ENCODE measurements at places on chromosomes 12 and 14. TPM values are rescaled to one million over a fixed set of nuclear protein-coding genes. Genes with fewer than 3 reads are reported as not detected.

GLIPR1L1 gene
- not detected for polyA plus RNA-seq

BIN2 gene
- 3.9 TPM for polyA plus RNA-seq

LMNTD1 gene
- not detected for polyA plus RNA-seq

SERPINA10 gene
- 0.06 TPM for polyA plus RNA-seq

C14orf132 gene
- 30.9 TPM for polyA plus RNA-seq

TAPBPL gene
- polyA plus RNA-seq: 14.8 TPM

TSHR gene
- 0.17 TPM for polyA plus RNA-seq

DEPDC4 gene
- polyA plus RNA-seq: 4.6 TPM

TMEM119 gene
- polyA plus RNA-seq: 17.6 TPM

TMTC2 gene
- polyA plus RNA-seq: 37.4 TPM

SYCP3 gene
- polyA plus RNA-seq: 3.1 TPM

- DNase-seq: peak; percentile 47
These were observed 578 bp downstream of the DCAF5 start for GRCh38 chr14:69152181-69152901.

DNA sequence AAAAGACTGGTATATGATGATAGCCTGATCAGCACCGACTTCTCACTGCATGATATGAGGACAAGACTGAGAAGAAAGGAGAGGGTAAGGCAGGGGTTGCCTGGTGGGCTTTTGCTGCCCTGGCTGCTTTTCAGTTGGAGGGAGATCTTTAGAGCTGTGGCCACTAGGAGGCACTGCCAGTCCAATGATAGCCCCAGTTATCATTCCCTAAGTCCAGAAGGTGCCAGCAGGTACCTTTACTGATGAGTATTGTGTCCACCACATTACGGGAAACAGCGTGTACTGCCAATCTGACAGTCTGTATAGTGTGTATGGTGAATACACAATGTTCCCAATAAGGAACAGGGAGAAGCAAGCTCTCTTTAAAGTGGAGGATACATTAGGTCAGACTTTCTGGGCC is 55.8 kb upstream of the CCDC175 start:
- DNase-seq: no peak

- DNase-seq: no peak
These were observed 19.1 kb upstream of the LDHB start for GRCh38 chr12:21676776-21677175.

DNA sequence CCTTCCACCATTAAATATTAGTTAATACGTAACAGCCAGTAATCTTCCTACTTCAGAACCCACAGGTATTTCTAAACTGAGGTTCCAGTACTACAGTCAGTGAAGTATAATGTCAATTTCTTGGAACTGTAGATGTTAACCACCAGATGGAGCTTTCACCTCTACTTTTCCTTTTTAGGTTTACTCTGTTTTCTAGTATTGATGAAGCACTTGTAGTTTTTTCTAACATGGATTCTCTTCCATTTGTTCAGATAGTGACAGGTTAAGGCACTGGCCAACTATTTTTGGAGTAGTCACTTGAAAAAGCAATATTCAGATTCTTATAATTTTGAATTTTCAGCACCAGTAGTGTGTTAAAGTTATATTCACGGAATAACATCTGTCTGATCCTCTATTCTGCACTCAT is 4.6 kb upstream of the SEC23A start:
- no peak for DNase-seq

GRCh38 chr12:50187084-50187900 is 20.1 kb upstream of the CERS5 start:
- DNase-seq: no peak

- DNase-seq: no peak
These were observed 49.3 kb downstream of the ETV6 start for GRCh38 chr12:11698729-11699128.

- no peak for DNase-seq
These were observed 6.4 kb upstream of the LACRT start for GRCh38 chr12:54641089-54641488.

DNA sequence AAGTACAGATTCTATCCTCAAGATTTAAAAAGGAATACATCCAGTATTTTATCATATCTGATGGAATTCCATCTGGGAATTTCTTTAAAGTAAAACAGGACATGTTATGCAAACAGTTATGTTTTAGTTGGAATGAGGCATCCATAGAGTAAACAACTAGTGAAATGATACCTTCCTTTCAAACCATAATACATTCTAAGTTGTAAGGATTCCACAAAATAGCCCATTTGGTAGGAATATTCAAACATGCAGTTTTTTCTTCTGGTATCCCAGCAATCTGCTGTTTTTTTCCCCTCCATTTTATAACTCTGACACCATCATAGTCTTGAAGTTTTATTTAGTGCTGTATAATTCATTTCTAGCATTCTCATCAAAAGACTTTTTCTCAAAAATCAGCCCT is 149.6 kb downstream of the ADAMTS20 start:
- no peak for DNase-seq

DNA sequence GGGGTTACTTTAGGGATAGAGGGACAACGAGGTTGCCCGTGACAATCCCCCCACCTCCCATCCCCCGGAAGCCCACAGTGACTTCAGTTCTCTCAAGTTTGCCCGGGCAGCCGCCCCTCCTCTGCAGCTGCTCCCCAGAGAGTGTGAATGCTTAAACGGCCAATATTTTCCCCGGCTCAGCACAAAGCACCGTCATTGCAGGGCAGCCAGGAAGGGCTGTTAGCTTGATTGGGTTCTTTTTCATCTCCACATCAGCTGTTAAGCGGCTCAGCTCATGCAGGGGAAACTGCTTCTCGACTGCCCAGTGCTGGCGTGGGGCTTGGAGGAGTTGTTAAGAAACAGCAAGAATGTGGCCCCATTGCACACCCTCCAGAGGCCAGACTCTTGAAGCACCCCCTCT is 120.5 kb upstream of the NCOR2 start:
- no peak for DNase-seq

GRCh38 chr12:113875691-113876090 is 90.4 kb downstream of the RBM19 start:
- DNase-seq: no peak

DNA sequence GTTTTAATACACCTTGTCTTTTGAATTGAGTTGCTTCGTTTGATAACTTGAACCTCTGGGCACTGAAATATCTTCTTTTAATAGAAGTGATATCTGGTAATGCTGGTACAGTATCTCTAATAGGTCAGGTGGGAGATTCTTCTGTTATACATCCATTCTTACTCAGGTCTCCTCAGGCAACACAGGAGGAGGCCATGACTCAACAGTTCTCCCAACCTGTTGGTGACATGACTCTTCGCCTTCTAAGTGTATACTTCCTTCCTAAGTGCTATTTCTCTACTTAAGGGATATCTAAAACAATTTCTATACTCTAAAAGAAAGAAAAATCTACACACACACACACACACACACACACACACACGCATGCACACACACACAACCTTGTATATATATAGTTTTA is 509.1 kb downstream of the PCNX1 start:
- no peak for DNase-seq

GRCh38 chr12:98725476-98726247 is 80.6 kb downstream of the APAF1 start:
- no peak for DNase-seq

- no peak for DNase-seq
These were observed 31.3 kb upstream of the SLC10A1 start for GRCh38 chr14:69828354-69828753.

DNA sequence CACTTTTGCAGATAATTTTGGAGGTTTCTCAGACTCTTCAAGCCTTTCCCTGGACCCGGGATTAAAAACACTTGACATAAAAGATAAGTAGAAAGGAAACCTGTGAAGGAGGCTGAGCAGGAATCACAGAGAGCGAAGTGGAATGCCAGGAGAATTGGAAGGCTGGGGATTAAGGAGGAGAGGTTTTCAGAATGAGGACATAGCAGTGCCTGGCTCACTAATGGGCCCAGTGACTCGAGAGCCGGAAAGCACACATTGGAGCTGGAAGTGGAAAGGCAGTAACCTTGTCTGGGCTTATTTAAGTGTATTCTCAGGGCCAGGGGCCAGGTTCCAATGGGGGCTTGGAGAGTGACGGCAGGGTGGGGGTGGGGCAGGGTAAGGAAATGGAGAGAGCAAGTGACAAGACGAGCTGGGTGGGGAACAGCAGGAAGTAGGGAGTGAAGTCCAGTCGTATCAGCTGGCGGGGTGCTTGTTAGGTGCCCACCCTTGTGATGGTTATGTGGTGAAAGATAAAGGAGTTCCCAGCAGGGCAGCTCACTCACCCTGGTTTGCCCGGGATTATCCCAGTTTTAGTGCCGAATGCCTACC is 13.1 kb downstream of the EVL start:
- DNase-seq: no peak

GRCh38 chr12:79522257-79522988 is 168.3 kb downstream of the PAWR start:
- DNase-seq: no peak

- no peak for DNase-seq
These were observed 185.7 kb upstream of the GRIN2B start for GRCh38 chr12:14167005-14167628.

GRCh38 chr14:69671365-69672030 is 60.1 kb downstream of the SUSD6 start:
- DNase-seq: no peak

DNA sequence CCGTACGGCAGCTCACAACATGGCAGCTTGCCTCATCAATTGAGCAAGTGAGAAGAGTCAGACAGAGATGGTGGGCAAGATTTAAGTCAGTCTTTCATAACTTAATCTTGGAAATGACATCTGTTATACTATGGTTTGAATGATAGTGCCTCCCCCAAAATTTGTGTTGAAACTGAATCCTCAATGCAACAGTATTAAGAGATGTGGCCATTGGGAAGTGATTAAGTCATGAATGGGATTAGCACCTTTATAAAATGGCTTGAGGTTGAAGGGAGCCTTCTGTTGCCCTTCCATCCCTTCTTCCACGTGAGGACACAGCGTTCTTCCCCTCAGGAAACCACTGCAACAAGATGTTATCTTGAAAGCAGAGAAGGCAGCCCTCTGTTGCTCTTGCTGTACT is 124.2 kb downstream of the C12orf75 start:
- DNase-seq: no peak

DNA sequence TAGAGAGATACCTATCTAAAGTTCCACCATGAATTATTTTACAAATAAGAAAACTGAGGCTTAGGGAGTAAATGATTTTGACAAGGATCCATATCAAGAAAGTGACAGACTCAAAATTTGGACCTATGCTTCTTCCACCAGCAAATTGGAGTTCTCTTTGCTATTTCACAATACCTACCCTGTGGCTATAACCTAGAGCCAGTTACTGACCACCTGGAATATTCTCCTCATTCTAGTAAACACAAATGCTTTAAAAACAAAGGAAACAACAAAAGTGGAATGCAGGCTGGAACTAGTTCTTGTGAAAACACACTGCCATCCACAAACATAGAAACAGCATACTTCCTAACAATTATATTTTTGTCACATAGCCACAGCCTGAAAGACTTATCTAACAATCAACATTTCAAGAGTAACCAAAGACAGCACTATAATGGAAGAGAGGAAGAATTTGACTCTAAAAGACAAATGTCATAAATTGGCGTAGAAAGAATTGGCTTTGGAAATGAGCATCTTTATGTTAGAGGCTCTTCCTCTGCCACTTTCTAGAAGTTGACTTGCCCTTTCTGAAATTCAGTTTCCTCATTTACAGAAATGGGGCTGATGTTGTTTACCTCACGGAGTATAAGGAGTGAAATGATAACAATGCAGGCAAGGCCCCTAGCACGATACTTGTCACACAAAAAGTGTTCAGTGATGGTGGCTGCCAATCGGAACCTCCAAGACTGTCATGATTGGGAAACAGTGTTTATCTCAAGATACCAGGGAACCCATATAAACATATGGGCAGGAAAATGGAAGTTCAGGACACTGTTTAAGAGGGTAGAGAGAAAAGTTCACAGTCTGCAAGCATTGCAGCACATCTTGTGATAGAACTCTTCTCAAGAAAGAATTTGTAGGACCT is 138.6 kb upstream of the LGR5 start:
- DNase-seq: no peak

- DNase-seq: no peak
These were observed 104.0 kb downstream of the NCOR2 start for GRCh38 chr12:124463341-124463921.
